ENCODE measurements at places on chromosomes 13 and 19.

GRCh38 chr13:110636701-110637201 is 21.4 kb downstream of the NAXD start:
- no peak for DNase-seq

GRCh38 chr19:50430888-50431342 is 1.8 kb upstream of the MYBPC2 start:
- no peak for DNase-seq

DNA sequence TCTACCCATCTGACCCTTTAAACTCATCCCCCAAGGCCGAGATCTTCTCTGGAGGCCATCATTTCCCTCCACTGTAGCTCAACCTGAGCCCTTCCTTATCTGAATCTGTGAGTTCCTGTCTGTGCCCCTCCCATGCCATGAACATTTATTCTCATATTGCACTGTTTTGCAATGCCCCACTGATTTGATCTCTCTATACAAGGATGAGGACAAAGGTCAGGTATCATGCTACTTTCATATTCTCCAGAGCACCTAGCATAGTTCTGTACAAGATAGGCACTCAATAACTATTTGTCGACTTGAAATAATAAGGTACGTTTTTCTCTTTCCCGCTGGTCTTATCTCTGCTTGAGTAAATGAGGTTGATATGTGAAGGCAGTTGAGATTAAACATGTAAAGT is 135.5 kb downstream of the KLF5 start:
- no peak for DNase-seq

DNA sequence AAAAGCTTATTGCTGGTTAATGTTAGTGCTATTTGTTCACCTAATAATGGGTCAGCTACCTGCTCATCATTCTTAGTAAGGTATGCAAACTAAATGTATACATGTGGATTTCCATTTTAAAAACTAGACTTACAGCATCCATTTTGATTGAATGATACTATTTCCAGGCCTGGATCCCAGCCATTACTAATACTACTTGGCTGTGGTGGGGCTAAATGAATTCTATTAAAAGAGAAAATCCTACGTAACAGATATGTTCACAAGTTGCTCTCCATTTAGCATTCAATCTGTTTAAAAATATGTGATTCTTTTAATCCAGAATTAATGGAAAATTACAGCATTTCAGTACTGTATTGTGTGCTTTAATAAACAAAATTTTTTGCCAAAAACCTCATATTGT is 169.4 kb upstream of the MIR17HG start:
- no peak for DNase-seq

DNA sequence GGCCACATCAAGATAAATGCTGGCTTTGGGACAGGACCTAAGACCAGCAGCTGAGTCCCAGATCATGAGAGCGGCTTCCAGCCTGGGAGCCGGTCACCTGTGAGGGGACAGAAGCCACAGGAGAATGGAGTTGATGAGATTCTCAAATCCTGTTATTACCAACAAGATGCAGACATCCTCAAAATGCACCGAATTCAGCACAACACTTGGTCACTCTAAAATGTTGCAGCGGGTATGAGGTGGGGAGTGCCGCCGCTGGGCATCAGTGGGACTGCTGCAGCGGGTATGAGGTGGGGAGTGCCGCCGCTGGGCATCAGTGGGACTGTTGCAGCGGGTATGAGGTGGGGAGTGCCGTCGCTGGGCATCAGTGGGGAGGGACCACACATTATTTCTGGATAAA is 21.2 kb downstream of the RANBP3 start:
- DNase-seq, result no peak

DNA sequence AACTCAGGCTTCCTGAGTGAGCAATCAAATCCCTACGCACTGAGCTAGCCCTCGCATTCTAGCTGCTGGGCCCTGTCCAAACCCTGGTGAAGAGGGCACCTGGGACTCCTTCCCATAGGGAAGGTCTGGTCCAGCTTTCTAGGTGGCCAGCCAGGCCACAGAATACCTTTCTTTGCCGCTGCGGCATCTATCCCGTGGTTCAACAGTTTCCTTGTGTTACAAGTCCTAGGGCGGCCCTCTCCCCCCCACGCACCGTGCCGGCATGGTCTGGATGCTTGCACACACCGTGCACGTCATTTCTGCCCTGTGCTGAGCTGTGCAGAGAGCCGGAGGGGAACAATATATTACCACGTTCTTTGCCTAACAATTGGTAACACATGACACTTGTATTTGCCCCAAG is 164.6 kb upstream of the TSHZ3 start:
- DNase-seq, result no peak

- DNase-seq, result no peak
Observed at GRCh38 chr19:38376576-38376975, 2.2 kb downstream of the PSMD8 start.

- DNase-seq, result no peak
Observed at GRCh38 chr13:33180122-33180804, 105.3 kb downstream of the STARD13 start.

- DNase-seq, result no peak
Observed at GRCh38 chr19:45071545-45071938, 4.7 kb downstream of the ZNF296 start.

DNA sequence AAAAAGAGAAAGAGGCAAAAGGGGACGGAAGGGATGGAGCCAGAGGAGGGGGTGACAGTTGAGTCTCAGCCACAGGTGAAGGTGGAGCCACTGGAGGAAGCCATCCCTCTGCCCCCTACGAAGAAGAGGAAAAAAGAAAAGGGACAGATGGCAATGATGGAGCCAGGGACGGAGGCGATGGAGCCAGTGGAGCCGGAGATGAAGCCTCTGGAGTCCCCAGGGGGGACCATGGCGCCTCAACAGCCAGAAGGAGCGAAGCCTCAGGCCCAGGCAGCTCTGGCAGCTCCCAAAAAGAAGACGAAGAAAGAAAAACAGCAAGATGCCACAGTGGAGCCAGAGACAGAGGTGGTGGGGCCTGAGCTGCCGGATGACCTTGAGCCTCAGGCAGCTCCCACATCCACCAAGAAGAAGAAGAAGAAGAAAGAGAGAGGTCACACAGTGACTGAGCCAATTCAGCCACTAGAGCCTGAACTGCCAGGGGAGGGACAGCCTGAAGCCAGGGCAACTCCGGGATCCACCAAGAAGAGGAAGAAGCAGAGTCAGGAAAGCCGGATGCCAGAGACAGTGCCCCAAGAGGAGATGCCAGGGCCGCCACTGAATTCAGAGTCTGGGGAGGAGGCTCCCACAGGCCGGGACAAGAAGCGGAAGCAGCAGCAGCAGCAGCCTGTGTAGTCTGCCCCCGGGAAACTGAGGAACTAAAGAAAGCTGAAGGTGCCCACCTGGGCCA is 2.5 kb downstream of the POLR1G start:
- no peak for DNase-seq

DNA sequence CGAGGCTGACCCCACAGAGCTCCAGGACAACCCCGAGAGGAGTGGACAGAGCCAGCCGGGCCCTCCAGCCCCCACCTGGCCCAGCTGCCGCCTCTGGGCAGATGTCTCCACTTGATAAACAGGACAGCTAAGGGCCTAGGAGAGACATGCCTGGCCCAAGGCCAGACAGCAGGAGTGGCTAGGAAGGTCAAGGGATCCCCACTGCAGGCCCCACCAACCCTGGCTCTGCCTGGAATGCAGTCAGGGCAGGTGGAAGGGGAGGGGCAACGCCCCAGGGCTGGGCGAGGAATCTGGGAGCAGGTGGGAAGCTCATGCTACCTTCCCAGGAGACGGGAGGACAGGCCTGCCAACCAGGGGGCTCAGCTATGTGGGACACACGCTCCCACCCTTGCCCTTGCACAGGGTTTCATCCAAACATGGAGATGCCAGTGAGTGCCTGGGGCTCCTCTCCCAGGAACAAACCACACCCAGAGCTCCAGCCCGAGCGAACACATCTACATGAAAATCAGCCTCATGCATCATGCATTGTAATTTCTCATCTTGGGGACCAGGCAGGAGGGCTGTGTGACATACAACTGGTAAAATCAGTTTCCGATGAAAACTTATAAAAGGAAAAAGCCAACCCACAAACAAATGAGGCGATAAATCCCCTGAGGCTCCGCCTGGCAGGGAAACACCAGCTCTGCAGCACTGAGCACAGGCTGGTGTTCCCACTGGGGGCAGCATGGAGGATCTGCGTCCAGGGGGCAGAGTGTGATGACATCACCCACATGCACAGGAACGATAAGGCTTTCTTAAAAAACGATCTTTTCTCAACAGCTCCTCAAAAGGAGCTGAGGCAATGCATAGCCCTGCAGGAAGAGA is 25.0 kb downstream of the SH3GL1 start:
- DNase-seq, result no peak

GRCh38 chr13:20411638-20412342 is 113.9 kb downstream of the CRYL1 start:
- no peak for DNase-seq

DNA sequence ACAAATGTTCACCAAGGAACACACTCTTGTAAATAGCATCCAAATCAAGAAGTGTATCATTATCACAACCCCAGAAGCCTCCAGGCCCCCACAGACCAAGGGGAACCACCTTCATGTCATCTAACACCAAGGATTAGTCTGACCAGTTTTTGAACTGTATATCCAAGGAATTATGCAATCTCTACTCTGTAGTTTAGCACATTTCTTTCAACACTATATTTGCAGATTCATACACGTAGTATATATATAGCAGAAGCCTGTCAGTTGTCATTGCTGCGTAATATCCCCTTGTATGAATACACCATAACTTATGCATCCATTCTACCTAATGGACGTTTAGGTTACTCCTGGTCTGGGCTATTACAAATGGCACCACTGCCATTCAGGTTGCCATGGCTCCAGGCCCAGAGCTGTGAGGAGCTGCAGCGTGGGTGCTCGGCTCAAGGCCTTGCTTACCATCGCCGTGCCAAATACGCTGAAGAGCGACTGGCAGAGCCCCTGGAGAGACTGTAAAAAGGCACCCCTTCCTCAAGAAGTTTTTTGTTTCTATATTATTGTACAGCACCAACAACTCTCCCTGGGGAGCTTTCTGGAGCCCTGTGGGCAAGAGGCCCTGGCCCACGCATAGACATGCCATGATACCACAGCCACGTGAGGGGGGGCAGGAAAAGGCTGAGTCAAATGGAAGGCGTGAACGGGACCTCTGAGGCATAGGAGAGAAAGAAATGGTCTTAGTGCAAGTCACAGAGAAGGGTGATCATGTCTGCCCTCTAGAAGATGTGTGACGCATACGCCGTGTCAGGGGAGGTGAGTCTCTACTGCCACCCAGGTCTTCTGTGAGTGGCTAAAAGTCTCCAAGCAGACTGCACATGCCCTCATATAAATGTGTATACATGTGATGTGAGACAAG is 10.8 kb downstream of the LATS2 start:
- DNase-seq, result no peak

DNA sequence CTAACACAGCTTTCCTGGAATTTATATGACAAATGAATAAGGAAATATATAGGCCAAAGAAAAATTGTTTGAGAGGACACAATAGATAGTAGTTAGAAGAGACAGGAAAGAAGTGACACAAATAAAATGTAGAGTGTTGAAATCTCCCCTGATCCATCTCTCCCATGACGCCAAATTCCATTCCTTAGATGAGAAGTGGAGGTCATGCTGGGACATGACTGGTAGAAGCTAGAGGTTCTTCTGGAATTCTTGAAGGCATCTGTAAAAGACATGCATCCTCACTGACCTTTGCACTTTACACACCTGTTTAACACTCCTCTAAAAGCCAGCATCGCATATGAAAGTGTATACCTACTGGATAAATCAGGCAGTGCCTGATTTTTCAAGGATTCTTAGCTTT is 67.8 kb downstream of the DGKH start:
- no peak for DNase-seq

- no peak for DNase-seq
Observed at GRCh38 chr19:50780753-50781435, 9.3 kb upstream of the ACP4 start.

- no peak for DNase-seq
Observed at GRCh38 chr13:105530468-105530867, 1005.0 kb downstream of the EFNB2 start.

DNA sequence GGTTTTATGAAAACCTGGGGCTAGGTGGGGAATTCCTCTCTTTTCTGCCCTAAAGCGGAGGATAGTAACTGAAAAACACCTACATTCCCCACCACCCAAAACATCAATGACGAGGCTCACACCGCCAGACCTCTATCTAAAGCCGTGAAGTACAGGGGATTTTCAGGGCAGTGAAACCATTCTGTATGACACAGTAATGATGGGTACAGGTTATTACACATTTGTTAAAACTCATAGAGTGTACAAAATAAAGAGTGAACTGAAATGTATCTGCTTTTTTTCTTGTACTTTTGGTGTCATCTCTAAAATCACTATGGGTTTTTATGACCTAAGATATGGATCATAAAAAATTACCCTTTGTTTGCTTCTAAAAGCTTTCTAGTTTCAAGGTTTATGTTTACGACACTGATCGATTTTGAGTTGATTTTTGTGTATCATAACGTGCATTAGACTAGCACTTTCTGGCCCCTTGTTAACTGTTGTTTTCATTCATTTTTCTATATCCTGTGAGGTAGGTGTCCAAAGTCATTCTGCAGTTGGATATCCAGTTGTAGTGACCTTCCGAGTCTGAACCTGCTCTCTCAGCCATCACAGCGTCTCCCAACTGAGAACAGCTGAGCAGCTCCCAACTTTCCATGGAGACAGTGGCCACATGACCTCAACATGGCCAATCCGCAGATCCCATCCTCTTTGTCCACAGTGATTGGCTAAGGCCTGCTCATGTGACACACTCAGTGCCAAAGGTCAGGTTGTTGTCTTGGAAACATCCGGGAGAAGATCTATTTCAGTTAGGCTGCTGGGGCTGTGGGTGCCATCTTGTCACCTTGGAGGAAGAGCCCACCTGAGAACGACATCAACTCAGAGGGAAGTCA is 10.3 kb downstream of the MBD3L2B start:
- DNase-seq, result no peak

GRCh38 chr19:22257381-22257780 is 28.9 kb upstream of the ZNF729 start:
- no peak for DNase-seq

DNA sequence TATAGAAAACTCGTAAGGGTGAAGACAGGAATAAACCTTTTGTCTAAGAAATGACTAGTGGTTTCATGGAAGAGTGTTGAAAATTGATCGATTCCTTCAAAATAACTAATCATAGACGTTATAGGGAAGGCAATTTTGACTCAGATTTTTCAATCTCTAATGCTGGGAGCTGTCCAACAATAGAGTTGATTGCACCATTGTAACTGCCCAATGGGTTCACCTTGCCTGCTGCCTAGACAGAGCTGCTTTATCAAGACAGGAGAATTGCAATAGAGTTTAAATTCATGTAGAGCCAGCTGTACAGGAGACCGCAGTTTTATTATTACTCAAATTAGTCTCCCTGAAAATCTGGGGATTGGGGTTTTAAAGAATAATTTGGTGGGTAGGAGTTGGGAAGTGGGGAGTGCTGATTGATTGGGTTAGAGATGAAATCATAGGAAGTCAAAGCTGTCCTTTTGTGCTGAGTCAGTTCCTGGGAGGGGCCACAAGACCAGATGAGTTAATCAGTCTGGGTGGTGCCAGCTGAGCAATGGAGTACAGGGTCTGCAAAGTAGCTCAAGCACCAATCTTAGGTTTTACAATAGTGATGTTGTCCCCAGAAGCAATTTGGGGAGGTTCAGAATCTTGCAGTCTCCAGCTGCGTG is 16.8 kb upstream of the ADGRE2 start:
- no peak for DNase-seq

Data from effector CD4-positive, alpha-beta T cell (primary cell).